Glutamatergic neuron (in vitro differentiated cells): ENCODE measurements at places on chromosomes 11 and 22.

DNA sequence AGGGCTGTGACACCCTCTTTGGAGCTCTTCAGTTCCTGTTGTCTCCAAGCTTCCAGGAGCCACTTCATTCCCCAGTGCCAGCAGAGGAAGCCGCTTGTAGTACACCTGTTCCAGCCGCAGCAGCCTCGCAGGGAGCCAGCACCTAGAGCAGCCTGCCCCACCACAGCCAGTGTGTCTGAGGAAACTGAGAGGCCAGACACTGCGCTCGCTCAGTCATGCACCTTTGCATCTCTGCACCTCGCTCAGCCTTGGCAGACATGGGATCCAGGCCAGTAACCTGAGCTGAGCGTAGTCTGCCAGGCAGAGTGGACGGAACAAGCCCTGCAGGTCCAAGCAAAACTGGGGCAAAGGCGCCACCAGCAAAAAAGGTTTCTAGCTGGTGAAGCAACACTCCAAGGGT lies 1072.1 kb downstream of the JRKL start:
- DNase-seq: no peak

- DNase-seq: no peak
Observed at GRCh38 chr22:25690798-25691197, 51.2 kb upstream of the MYO18B start.

GRCh38 chr11:63564056-63564774 lies 1.0 kb upstream of the PLAAT2 start:
- no peak for DNase-seq

DNA sequence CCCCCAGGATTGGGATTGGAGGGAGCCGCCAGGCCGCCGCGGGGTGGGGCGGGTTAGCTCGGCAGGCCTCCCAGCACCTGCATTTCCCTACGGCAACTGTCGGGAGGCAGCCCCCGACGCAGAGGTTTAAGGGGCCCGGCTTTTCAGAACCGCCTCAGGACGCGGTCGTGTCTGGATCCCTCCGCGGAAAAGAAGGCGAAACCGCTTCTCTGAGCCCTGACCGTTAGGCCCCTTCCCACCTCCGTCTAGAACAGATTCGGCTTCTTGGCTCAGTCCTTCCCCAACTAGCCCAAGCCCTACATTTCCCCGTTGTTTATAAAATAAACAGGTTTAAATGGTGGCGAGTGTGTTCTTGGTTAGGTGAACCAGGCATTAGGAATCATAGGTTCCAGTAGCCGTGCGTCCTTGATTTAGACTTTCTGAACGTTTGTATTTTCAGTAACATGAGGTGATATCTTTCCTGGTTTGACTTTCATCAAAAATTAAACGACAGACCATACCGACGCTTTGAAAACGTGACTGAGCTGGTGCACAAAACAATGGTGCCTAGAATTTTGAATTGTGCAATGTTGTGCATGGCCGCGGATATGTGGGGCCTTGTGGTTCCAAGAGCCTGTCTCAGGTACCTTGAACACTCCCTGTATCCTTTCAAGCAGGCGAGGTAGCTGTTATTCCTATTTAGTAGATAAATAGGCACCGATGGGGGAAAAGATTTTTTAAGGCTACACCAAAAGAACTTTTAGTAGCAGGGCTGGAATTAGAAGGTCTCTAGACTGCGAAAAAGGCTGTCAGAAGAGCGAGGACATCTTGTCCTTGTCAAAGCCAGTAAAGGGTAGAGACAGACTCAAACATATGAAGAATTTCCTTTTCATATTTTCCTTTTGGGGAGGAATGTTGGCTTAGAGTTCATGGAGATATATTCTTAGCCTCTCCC lies 1.2 kb upstream of the HSPA8 start:
- peak; percentile 28 for DNase-seq

- no peak for DNase-seq
Observed at GRCh38 chr22:37269936-37270678, 12.2 kb upstream of the CYTH4 start.

- no peak for DNase-seq
Observed at GRCh38 chr11:70472240-70472639, 73.9 kb downstream of the CTTN start.

- no peak for DNase-seq
Observed at GRCh38 chr11:81839016-81839415, 894.6 kb downstream of the FAM181B start.

DNA sequence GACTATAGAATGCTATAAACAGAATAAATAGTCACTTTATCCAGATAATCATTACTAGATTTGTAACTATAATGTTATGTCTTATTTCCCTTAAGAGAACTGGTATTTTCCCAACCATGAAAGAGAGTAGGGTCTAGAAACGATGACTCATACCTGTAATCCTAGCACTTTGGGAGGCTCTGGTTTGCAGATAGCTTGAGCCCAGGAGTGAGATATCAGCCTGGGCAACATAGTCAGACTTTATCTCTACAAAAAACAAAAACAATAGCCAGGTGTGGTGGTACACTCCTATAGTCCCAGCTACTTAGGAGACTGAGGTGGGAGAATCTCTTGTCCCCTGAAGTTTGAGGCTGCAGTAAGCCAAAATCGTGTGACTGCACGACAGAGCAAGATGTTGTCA lies 30.9 kb downstream of the OR52A5 start:
- DNase-seq: no peak

- DNase-seq: no peak
Observed at GRCh38 chr11:123833095-123833494, 26.9 kb upstream of the OR6M1 start.

- DNase-seq: no peak
Observed at GRCh38 chr11:3836903-3837302, 3.9 kb downstream of the RHOG start.

- DNase-seq: no peak
Observed at GRCh38 chr11:126146454-126147192, 64.8 kb downstream of the RPUSD4 start.
